ENCODE measurements at places on chromosomes 6 and 20.
A peak's percentile ranks its signal among the peaks of the same experiment; 100 is the strongest.

DNA sequence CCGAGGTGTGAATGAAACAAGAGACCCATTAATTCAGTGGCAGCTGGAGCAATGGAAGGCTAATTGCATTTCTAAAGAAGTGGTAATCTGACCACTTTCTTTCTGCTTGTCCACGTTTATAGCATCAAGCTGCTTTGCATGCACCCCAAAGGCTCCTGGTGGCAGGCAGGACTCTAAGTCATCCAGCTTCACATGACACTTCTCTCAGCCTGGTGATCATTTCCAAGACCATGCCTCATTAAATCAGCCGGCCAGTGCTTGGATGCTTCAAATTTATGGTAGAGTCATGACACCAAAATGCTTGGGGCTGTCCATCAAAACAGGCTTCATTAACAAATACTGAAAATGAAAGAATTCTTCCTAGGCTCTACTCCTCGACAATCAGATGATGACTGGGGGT is 614.9 kb downstream of the DOK5 start:
- DNase-seq = no peak

- no peak for DNase-seq
Observed at GRCh38 chr6:138945354-138945753, 42.7 kb downstream of the REPS1 start.

- peak; percentile 58 for DNase-seq
Observed at GRCh38 chr6:169640351-169640852, 61.4 kb downstream of the WDR27 start.

DNA sequence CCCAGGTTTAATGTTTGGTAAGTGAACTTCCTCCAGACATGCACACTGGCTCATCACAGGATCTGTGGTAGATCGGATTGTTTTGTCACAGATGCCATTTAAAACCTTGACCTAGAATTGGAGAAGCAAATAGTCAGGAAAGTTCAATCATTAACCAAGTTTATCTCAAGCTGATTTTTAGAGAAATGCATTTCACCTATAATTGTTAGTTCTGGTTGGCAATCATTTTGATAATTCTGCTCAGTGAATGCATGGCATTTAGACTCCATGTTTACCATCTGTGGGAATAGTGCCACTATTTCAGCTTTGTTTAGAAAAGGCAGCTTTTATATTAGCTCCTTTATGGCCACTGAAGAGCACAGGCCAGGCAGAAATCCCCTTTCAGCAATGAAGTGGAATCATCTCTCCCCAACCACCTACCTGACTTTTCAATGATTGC is 73.9 kb upstream of the IPCEF1 start:
- DNase-seq = no peak

GRCh38 chr20:54510541-54511129 is 35.2 kb downstream of the DOK5 start:
- DNase-seq = no peak

DNA sequence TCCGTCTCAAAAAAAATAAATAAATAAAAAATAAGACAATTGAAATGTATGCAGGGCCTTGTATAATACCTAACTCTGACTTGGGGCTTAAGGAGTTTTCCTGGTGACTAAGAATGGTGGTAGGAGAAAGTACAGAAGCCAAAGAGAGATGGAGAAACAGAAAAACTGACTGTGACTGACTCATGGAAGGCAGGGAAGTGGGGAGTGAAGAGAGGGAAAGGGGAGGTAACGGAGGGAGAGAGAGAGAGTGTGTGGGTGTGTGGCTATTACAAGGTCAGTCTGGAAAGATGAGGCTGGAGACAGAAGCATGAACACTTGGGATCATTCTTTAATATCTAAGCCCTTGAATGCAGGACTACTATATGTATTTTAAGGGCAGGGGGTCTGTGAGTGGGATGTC is 38.5 kb downstream of the SNRNP48 start:
- DNase-seq = peak; percentile 87

DNA sequence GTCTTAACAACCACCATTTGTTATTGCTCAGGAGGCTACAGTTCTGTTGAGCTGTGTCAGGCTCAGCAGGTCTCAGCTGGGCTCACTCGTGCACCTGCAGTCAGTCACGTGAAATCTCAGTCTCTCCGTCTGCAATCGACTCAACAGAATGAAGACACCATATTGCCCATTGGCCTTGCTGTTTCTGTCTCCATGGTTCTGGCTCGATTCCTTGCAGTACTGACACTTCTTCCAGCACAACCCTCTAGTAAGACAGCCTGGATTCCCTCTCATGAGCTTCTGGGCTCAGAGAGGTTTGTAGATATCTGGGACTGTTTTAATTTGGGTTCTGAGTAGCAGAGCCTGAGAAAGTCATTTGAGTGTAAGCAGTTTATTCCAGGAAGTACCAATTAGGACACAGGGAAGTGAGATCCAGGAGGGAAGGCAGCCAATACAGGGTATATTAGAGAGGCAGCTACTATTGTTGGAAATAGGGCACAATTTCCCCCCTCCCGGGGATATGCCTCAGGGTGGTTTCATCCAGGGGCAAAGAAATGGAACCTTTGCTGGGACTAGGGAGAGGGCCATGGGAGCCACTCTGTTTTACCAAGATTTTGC is 87.4 kb upstream of the RALGAPA2 start:
- no peak for DNase-seq

GRCh38 chr6:41976794-41977484 is 35.3 kb upstream of the CCND3 start:
- peak; percentile 81 for DNase-seq

GRCh38 chr20:58778760-58779159 is 71.9 kb downstream of the GNAS-AS1 start:
- no peak for DNase-seq

- no peak for DNase-seq
Observed at GRCh38 chr20:38770546-38770945, 22.3 kb downstream of the ACTR5 start.

GRCh38 chr6:142167071-142167470 is 20.0 kb downstream of the VTA1 start:
- no peak for DNase-seq

DNA sequence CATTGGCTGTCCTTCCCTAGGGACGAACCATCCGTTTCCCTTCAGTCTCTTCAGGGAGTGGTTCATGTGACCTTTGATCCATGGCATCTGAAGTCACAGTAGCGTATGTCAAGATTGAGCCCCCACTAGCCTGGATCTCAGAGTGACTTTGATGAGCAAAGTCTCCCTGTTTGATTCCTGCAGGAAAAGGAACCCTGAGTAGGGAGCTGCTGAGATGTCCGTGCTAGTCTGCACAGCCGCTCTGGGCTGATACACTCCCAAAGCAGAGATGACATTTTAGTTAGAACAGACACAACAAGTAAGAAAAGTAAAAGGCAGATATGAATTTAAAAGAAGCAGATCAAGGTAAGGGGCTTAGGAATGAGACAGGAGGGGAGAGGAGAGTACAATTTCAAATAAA is 899.4 kb downstream of the C6orf118 start:
- no peak for DNase-seq

- no peak for DNase-seq
Observed at GRCh38 chr20:32534661-32535240, 50.4 kb downstream of the NOL4L start.

GRCh38 chr6:104682722-104683643 is 176.7 kb downstream of the HACE1 start:
- peak; percentile 53 for DNase-seq

DNA sequence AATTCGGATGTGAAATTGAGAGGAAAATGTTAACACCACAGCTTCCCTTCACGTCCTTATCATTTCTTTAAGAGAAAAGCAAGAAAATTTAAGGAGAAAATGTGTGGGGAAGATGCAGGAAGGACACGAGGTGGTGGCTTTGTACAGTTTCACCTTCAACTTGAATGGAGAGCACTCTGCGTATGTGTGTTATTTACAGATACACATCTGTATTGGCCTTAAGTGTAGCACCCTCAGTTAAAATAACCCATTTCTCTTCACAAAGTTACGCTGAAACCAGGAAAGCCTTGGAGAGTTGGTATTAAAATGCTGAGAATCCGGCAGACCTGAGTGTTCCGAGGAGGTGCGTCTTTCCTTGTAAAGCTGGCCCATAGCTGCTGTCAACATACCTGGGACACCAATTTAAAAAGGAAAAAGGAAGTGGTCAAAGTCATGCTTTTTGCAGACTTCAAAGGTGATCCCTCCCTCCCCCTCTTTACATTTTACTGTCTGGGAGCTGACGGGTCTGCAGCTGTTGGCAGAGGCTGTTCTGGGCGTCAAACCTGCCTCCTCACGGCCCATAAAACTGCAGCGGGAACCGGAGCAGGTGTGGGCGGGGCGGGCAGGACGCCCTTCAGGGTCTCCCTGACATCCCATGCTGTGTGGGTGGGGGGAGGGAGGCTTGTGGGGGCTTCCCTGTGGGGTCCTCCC is 61.3 kb upstream of the TBXT start:
- DNase-seq = no peak

- DNase-seq = no peak
Observed at GRCh38 chr6:9002833-9003232, 567.5 kb upstream of the SLC35B3 start.

- peak; percentile 77 for DNase-seq
Observed at GRCh38 chr6:31070711-31071197, 41.6 kb downstream of the C6orf15 start.

GRCh38 chr20:5168651-5169396 is 42.0 kb downstream of the CDS2 start:
- DNase-seq = peak; percentile 47

DNA sequence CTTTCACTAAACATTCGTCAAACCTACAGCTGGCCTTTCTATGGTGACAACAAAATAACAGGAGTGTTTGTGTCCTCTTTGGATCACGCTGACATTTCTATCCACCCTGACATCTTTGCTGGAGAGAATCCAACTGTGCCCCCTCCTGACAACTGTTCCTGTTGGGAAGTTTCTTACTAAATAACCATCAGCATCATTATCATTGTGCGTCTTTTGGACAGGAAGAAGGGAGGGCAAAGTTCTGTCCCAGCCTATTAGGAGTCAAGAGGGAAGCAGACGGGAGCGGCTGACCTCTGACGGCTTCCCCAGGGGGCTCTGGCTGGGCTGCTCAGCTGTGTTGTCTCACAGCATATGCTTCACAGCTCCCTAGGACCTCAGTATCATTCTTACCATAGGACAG is 195.9 kb upstream of the SULF2 start:
- no peak for DNase-seq

DNA sequence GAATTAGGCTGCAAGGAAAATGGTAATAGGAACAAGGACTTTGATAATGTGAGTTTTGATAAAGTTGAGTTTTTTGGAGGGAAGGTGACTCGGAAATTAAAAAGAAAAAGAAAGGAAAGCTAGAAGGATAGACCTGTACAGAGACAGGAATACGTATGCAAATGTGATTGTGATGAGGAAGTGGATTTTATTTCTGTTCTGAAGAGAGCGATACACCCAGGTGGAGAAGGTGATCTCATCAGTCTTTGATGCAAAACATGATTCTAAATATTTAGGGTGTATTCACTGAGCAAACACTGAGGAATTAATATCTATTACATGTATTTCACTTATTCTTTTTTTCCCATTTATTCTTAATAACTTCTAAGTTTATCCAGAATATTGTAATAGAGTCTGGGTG is 9.2 kb upstream of the PLEKHG1 start:
- no peak for DNase-seq

DNA sequence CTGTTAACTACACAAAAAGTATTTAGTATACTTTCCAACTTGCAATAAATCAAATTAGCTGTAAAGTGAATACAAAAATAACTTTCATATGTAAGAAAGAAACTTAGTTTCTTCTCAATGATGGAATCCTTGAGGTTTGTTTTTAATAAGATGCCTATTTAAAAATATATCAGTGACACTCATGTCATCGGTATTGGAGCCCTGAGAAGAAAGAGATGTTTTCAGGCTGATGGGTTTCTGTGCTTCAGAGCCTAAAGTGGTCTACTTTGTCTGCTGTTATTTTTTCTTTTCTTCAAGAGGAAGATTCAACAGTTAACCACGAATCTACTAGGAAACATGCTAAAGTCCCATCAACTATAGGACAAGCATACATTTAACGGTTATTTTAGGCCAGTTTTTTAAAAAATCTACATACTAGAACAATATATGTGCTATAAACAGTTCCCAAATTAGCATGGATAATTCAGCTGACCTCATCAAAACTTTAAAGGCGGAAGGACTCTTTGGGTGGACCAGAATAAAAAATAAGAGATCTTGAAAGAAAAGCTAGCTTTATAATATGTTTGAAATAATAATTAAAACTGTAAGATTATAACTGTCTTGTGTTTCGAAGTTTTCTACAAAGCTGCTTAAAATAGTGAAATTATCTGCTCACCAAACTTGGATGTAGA is 147.0 kb upstream of the SAMD5 start:
- no peak for DNase-seq

DNA sequence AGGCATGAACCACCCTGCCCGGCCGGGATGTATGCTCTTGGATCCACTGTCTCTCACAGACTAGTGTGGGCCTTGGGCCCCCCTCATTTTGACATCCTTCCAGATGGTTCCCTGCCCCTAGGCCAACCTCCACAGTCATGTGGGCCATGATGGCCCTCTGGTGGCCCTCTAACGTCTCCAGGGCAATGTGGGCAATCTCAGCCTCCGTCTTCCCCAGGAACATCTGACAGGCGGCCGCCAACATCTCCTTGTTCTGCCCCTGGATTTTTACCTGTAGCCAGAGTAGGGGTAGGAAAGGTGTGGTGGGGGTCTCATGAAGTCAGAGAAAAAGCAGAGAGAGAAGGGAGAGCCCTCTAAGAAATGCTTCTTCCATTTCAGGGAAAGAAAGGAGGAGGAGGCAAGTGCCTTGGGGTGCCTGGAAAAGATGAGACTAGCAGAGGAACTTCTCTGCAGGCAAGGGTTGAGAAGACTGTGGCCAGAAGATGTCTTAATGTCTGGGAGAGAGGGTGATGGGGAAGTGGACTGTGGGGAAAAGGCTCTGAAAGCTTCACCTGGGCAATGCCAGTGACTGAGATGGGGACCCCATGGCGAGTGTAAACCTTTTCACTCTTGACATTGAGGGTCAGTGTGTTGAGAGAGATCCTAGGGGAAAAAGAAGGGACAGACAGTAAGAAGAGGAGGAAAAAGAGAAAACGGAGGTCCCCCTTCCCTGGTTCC is 1.3 kb downstream of the FLOT1 start:
- no peak for DNase-seq

DNA sequence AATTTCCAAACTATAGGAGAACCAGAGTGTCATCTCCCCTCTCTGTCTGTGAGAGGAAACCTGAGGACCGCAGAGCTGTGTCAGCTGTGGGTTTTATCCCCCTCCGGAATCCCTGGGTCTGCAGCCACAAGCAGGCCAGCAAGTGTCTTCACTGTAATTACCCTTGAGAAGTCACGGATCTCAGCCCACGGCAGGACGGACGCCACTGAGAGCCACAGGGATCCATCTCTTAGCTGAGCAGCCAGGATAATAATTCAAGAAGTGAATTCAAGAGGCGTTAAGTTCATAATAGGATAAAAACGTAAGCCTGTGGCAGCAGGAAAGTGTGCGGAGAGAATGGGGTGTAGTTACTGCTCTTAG is 37.0 kb downstream of the DLL1 start:
- DNase-seq = no peak

GRCh38 chr6:30543821-30544220 is 12.5 kb downstream of the GNL1 start:
- no peak for DNase-seq

Data from fibroblast of mammary gland (primary cell).